Activated CD8-positive, alpha-beta memory T cell treated with anti-CD3 and anti-CD28 coated beads, Interleukin-2, amount 50 U/mL, for 48 hours (primary cell): ENCODE measurements at places on chromosomes 4 and X.

- DNase-seq, result peak; percentile 73
Observed at GRCh38 chrX:119887721-119888425, 7.8 kb upstream of the AKAP14 start.

DNA sequence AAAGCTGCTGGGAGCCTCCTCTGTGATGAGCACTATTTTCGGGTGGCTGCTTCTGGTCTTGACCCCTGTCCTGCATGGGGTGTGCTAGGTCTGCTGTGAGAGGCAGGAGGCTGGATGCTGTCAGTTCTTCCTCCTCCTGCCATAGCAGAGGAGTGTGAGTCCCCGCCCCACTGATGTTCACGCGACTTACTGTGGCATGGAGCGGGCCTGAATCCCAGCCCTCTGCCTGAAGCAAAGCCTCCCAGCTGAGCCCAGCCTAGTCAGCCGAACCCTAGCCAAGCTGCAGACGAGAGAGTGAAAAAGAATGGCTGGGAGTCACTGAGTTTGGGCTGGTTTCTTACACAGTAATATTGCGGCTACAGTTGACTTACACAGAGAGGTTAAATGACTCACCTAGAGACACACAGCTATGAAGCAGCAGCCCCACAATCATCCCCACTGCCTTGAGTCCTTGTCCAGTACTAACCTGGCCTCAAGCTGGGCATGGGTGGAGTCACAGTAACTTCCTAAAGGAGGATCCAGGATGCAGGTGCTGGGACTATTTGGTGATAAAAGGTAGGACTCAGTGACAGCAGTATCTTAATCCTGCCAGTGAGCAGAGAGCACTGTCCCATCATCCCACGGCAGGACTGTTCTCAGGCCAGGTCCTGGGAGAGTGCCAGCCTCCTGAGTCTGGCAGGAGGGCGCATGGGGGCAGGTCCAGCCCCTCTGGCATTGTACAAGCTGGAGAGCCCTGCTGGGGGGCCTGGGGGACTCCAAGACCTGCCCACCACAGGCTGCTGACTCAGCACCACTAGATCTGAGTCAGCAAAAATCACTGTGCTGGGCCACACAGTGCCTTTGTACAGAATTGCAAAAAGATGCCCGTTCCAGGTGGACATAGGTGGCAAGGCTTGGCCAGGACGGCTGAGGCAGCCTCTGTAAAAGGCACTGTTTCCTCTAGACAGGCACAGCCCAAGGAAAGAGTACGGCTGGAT, 60.4 kb upstream of the CRMP1 start:
- no peak for DNase-seq

DNA sequence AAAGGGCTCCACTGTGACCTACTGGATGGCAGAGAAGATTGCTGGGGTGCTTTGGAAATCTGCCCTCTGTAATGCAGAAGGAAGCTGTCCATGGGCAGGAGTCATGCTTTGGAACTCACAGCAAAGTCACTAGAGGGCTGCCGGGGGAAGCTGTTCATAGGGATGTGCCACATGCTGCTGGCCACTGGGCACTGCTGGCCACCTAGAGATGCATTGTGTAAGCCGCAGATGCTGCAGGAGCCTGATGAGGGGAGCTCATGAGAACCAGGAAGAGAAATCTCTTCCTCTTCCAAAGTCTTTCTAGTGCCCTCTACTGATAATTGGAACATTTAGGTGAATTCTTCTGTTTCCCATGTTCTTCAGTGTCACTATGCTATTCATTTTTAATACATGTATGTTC, 31.2 kb upstream of the UXT start:
- DNase-seq, result no peak

- no peak for DNase-seq
Observed at GRCh38 chr4:90118527-90119195, 8.5 kb upstream of the CCSER1 start.

DNA sequence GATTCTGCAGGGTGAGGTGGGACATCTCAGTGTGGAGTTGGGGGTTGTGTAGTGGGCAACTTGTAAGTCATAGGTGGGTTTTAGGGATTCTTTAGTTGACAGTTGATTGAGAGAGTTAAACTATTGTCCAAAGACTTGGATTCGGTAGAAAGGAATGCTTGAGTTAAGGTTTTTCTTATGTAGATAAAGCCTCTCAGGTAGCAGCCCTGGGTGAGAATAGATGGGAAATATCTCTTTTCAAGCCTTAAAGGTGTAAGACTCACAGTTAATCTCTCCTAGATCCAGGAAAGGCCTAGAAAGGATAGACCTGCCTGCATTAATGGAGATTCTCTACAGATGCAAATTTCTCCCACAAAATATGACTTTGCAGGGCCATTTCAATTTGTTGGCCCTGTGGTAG, 108.4 kb downstream of the ARSJ start:
- DNase-seq, result no peak

DNA sequence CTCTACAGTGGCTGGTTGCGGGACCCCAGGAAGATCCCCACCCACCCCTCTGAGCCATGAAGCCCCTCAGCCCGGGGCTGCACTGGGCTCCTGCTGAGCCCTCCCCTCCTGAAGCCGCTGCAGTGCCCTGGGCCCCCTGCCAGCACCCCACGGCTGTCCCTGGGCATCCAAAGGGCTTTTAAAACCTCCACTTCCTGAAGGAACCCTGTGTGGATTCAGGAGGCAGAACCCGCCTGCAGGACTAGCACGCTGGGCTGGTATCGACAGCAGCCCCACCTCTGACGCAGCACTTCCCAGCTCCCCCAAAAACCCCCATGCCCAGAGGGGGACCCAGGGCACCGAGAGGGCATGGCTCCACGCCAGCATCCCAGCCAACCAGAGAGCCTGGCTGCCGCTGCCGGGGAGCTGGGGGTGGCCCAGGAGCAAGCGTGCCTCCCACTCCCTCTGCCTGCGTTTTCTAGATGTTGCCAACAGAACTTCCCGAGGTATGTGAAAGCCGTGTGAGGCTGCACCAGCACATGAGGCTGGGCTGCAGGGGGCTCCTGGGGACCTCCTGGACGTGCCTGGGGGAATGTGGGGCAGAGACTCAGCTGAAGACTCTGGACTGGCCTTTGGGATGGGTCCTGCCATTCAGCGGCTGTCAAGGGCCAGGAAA, 6.3 kb downstream of the MXD4 start:
- DNase-seq, result peak; percentile 43

GRCh38 chr4:108255203-108255747, 86.5 kb upstream of the LEF1 start:
- no peak for DNase-seq

- DNase-seq, result no peak
Observed at GRCh38 chrX:123236859-123237258, 52.8 kb downstream of the GRIA3 start.

DNA sequence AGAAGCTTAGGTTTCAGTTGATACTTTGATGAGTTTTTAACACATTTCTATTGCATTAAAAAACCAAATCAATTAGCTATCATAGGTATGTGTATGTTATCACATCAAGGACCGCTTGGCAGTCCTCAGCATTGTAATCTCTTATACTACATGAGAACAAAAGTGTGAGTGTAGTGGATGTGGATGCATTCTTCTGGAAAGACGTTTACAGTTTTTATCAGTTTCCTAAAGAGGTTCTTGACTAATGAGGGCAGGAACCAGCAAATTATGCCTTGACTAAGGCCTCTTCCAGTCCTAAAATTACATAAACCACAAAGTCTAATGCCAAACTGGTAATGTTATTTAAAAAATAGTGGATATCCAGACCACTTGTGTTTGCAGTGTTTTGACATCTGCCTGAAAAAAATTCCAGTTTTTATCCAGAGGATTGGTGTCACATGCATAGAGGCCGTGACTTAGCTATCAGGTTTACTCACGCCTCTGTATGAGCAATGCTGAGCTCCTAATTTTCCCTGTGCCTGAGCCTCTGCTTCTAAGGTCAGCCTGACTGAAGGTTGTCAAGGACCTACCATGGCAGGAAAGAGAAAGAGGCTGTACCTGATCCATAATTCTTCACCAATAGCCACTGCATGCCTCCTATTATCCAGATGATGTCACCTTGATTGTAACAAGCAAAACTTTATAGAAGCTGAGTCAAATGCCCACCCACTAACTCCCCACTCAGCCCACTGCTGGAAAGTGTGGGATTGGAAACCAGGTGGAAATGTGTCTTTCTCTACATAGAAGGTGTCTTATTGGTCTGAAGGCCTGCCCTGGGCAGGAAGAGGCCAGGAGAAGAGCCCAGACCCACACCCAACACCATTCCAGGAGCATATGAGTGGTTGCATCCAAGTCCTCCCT, 68.7 kb downstream of the ENPP6 start:
- DNase-seq, result no peak

DNA sequence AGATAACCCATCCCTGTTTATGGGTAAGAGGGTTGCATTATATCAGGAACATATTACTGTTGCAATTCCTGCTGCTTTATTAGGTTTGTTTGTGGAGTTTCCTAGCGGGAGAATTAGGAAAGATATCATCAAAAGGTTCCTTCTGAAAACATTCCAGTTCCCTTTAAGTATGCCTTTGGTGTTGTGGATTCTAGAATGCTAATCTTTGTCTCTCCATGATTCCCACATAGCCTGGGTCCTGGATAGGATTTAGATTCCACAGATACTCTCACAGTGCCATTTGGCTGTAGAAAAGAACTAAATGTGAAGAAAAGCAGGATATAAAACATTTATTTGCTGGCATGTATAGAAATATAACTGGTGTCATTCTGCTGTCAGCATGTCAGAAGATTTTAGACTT, 338.7 kb downstream of the PCDH18 start:
- no peak for DNase-seq

DNA sequence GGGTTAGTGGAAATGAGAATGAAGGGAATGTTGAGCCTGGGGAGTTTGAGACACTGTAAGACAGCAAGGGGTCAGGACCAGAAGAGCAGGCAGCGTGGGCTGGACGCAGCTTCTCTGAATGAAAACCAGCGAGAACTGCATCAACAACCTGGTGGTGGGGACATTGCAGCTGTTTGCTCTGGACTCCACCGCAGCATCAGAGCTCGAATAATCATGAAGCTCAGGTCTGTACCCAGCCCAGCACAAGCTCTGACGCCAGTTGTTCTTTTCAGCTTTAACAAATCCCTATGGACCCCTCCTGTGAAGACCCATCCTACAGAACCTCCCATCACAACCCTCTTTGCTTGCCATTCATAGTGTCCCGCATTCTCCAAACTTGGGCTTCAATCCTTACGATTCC, 106.8 kb upstream of the PNPLA4 start:
- no peak for DNase-seq

DNA sequence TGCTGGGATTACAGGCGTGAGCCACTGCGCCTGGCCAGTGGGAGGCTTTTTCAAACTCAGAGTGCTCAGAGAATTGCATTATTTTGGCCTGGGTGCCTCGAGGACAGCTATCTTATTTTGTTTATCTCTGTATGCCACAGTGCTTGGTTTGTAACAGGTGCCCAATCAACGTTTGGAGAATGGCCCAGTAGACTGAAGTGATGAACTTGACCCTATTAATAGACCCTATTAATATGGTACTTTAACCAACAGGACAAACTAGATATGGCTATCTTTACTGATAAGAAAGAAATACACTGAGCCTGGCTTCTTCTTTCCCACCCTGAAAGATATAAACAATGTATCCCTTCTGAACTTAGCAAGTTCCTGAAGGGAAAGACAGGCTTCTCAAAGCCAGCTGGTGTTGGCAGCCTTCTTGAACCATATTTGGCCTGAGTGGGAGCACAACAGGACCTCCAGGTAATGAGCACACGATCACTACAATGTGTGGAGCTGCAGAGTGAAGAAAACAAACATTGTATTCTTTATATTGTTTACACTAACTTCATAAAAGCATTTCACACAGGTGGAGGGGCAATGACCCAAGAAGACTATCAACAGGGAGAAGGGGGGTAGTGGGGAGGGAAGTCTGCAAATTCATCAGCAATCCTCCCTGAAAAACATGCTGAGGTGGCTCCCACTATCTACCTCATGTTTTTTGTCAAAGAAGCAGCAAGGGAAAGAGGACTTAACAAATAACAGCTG, 41.7 kb downstream of the PRPS1 start:
- DNase-seq, result no peak

- DNase-seq, result no peak
Observed at GRCh38 chr4:16665942-16666551, 232.4 kb downstream of the LDB2 start.

GRCh38 chr4:26220696-26221095, 100.1 kb upstream of the RBPJ start:
- DNase-seq, result no peak

- no peak for DNase-seq
Observed at GRCh38 chr4:791898-792625, 33.9 kb downstream of the CPLX1 start.
